ENCODE measurements at places on chromosomes 3 and 15.

- no peak for DNase-seq
These were observed 3.5 kb downstream of the MECOM start for GRCh38 chr3:169659820-169660674.

- no peak for DNase-seq
These were observed 71.4 kb downstream of the TFDP2 start for GRCh38 chr3:142077859-142078500.

DNA sequence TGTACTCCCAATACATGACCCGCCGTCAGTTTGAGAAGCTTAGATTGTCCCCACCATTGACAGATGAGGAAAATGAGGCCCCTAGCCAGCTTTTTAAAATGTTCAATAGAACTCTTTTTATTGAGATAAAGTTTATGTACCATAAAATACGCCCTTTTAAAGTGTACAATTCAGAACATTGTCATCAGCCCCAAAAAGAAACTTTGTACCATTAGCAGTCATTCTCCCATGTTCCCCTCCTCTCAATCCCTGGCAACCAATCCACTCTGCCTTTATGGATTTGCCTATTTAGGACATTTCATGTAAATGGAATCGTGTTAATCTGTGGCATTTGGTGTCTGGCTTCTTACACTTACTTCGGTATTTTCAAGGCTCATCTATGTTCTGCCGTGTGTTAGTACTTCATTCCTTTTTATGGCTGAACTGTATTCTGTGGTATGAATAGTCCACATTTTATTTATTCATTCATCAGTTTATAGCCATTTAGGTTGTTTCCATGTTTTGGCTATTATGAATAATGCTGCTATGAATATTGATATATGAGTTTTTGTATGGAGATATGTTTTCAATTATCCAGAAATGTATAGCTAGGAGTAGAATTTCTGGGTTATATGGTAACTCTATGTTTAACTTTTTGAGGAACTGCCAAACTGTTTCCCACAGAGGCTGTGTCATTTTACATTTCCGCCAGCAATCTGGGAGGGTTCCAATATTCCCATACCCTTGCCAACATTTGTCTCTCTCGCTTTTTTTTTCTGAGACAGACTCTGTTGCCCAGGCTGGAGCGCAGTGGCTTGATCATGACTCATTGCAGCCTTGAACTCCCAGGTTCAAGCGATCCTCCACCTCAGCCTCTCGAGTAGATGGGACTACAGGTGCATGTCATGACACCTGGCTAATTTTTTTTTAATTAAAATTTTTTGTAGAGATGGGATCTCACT is 15.3 kb upstream of the PTPN23 start:
- DNase-seq: no peak

- no peak for DNase-seq
These were observed 44.8 kb upstream of the UBE2E1 start for GRCh38 chr3:23760871-23761373.

DNA sequence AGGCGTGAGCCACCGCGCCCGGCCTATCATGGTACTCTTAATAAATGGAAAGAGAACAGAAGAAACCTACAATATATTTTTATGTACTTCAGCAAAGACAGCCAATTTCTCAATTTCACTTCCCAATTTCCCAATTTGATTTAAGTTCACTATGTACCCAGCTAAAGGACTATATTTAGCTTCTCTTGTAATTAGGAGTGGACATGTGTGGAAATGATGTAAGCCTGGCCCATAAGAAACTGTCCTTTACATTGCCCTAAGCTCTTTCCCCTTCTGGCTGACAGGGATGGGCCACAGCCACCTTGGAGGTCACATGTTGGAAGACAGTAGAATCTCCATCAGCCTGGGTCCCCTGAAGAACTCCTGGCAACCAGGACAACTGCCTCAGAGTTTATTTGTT is 6.2 kb downstream of the TMEM39A start:
- DNase-seq: no peak

- DNase-seq: no peak
These were observed 71.5 kb downstream of the FOXP1 start for GRCh38 chr3:71512000-71512399.

Measured in SIG-M5 (cell line).